ENCODE measurements at places on chromosomes 11 and 22.

GRCh38 chr11:76601272-76601671 is 69.3 kb downstream of the LRRC32 start:
- no peak for DNase-seq

- DNase-seq = no peak
These were observed 144.9 kb upstream of the NECTIN1 start for GRCh38 chr11:119873761-119874421.

GRCh38 chr11:111603611-111604130 is 1.4 kb downstream of the SIK2 start:
- no peak for DNase-seq

DNA sequence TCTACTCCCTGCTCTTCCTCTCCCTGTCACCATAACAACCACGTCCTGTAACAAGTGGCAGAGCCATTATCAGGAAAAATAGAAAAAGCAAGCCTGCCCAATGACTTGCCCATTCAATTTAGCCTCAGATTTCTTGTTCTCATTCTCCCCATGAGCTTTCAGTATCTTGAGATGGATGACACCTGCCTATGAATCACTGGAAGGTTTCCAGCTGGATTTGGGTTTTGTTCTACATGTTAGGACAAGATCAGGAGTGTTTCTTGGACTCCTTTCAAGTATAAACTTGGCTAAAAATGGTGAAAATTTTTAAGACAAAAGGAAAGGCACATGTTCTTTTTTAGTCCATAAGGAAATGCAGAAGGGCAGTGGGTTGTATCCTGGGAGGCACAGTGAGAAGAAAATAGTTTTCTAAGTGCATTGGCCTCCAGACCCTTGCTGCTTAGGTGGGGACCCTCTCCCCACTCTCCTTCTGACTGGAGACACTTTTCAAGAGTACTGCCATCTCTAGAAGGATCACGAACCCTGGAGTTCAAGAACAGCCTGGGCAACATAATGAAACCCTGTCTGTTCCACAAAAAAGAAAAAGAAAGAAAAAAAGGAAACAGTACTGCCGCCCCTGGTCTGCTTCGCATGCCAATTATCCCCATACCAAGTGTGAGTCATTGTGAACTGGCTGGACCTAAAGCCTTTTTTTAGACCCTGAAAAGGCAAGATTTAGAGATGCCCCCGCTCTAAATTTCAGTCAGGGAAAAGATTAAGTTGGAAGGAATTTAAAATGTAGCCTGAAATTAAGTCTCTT is 51.0 kb downstream of the MTNR1B start:
- no peak for DNase-seq

- DNase-seq = no peak
These were observed 3.0 kb downstream of the OR52W1 start for GRCh38 chr11:6202041-6202440.

GRCh38 chr11:11416502-11416901 is 63.5 kb upstream of the CSNK2A3 start:
- no peak for DNase-seq

DNA sequence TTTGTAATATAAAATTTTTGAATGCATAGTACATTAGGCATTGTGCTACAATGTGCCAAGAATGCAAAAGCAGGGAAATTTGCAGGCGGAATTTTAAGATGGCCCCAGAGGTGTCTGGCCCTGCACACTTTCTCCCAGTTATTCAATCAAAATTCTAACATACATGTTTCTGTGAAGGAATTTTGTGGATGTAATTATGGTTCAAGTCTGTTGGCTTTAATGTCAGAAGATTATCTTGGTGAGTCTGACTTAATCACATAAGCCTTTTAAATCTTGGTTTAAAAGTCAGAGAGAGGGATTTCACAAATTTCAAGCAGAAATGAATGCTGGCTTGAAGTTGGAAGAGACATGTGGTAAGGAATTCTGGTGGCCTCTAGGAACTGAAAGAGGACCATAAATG is 423.4 kb upstream of the CCDC179 start:
- no peak for DNase-seq

GRCh38 chr22:40413873-40414272 is 43.5 kb downstream of the SGSM3 start:
- no peak for DNase-seq

- DNase-seq = no peak
These were observed 59.3 kb upstream of the FAM181B start for GRCh38 chr11:82792822-82793569.

- DNase-seq = no peak
These were observed 19.9 kb downstream of the UNC93B1 start for GRCh38 chr11:67983951-67984350.

GRCh38 chr11:62595124-62595523 is 3.8 kb upstream of the TUT1 start:
- DNase-seq = no peak

DNA sequence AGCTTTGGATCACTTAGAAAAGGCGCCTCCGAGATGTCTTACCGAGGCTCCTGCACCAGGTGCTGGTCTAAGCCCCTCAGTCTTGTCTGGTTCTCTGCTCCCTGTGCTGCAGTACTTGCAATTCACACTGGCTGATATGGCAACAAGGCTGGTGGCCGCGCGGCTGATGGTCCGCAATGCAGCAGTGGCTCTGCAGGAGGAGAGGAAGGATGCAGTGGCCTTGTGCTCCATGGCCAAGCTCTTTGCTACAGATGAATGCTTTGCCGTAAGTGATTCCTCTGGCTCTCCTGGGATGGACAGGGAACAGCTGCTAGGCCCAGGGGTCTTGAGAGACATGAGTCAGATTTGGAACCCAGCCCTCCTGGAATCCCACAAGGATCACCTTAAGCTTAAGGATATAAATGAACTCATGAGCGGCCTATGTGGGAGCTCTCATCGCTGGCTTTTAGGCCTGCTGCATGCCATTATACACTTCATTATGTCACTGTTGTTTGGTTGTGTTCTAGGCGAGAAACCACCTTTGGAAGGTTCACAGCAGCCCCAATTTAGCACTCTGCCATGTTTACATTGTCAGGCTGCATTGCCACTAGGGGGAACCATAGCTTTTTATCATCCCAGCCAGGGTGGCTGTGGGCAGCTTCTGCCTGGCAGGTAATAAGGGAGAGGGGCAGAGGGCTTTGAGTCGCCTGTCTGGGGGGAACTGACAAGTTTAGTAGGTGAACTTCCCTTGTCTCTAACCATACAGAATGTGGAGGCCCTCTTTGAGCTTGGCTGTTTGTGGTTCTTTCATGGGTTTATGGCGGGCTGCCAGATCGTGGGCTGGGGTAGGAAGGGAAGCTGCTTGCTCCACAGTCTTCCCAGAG is 8.5 kb downstream of the ACAD8 start:
- no peak for DNase-seq

DNA sequence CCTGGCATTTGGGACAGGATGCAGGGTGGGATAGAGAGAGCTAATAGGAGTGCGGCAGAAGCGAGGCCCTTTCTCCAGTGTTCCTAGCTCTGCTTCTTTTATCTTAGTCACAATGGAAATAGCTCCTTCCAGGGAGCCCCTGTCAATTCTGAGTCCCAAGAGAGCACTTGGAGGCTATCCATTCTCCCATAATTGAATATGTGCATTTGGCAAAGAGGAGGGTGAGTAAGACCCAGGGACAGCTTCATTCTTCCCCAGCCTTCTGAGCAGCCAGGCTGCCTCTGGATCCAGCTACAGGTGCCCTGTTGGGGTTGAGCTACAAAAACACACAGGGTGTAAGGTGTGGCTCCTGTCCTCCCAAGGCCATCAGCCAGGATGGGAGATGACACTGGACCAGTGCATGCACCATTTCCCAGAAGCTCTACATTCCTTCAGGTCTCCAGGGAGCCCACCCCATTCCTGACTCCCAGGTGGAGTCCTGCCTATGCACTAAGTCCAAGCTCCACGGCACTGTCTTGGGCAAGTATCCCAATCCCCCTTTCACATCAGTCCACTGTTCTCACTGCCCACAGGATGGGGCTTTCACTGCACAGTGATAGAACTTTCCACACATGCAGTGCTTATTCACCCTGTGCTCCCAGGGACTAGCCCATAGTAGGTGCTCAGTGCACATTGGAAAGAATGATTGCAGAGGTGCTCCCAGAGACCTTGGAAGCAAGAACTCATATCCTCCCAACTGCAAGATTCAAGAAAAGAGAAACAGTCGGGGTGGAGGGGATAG is 6.2 kb downstream of the MS4A10 start:
- DNase-seq = no peak

GRCh38 chr11:14914536-14914935 is 22.5 kb upstream of the CYP2R1 start:
- no peak for DNase-seq

DNA sequence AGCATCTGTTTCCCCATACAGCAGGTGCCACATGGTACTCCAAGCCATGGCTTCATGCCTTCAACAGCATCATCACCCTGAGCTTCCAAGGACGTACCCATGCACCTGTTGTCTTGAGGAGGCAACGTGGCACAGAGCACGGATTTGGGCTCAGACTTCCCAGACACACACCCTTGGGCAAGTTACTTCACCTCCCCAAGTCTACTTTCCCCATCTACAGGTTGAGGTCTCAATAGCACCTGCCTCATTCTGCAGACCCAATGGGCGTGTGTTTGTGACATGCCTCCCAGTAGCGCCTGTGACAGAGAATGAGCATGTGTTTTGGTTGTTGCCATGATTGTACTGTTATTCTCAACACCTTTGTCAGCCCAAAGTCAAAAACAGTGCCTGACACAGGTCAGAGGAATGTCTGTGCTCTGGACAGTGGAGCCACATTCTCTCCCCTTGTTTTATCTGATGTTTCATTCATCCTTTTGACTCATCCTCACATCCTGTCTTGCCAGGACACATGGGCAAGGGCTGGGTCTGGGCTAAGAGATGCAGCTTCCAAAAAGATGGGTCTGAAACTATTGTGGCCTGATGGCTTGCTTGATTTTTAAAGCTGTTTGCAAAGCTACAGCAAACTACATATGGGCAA is 53.4 kb upstream of the CCND1 start:
- peak; percentile 25 for DNase-seq

DNA sequence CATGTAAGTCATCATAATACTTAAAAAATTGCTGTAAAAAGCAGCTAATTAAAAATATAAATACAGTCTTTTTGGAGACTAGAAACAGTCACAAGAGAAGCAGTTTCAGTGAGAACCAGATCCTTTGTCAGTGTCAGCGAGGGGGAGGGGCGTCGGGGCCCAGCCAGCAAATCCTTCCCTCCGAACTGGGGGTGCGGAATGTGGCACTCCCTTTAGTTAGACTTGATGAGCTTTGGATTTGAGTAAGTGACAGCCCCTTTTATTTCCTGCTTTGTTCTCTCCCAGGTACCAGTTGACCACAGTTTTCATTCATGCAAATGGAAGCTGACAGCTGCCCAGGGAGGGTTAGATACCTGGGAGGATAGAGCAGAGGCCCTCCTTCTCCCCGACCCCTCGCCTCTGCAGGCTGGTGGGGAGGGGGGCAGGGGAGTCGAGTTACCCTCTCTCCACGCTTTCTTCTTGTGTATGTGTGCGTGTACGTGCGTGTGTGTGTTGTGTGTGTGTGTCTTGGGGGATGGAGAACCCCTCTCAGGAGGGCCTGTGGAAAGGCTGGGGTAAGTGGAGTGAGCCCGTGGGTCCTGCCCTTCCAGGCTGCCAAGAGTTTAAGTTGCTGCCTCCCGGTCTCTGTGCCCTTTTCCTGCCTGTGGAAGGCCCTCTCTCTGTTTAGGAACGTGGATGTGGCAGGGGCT is 38.3 kb downstream of the PTPRJ start:
- DNase-seq = no peak

DNA sequence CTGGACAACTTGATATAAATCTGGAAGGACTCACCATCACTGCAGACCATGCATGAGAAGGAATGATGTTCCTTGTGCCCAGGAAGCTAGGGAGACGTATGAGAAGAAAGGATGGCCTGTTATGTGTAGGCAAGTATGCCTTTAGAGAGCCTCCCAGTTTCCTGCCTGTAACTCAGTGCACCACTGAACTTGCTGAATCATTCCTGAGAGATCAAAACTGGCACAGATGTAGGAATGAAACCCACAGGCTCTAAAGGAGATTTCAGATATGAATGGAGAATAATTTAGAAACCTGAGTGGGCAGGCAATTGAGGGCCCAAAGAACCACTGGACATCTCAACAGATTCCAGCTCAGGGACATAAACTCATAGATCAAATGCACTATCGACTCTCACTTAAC is 38.4 kb upstream of the PRSS23 start:
- DNase-seq = no peak

GRCh38 chr22:47071807-47072641 is 309.6 kb downstream of the TBC1D22A start:
- DNase-seq = no peak

DNA sequence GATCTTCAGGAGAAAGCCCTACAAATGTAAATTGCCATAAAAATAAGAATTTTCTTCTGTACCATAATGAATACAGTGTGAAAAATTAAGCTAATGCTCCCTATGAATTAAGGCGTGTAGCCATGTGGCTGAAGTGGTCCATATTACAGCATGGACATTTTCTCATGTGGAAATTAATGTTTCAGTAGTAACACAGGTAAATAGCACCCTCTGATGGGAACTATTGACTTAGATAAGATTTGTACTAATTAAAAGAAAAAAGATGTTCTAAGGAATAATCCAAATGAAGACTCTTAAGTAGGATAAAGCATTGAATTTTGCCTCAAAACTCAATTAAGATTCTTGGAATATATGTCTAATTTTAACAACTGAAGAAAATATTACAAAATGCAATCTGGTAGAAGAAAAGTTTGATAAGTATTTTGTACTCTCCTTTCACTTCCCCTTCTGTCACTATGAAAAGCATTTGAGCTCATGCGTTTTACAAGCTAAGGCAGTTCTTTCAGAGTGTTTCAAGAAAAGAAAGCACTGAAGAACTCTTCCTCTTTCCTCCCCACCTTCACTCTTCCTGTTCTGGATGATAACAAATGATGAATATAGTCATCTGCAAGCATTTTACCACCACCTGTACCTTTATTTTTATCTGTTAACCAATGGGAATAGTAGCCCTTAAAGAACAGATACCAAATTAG is 9.9 kb upstream of the OR8D2 start:
- DNase-seq = no peak

GRCh38 chr11:123180574-123180973 is 14.5 kb downstream of the CLMP start:
- no peak for DNase-seq

- no peak for DNase-seq
These were observed 14.6 kb upstream of the PGM2L1 start for GRCh38 chr11:74412733-74413359.

Measured in Panc1 (cell line).